ENCODE measurements at places on chromosomes 16 and 17.
A peak's percentile ranks its signal among the peaks of the same experiment; 100 is the strongest.

DNA sequence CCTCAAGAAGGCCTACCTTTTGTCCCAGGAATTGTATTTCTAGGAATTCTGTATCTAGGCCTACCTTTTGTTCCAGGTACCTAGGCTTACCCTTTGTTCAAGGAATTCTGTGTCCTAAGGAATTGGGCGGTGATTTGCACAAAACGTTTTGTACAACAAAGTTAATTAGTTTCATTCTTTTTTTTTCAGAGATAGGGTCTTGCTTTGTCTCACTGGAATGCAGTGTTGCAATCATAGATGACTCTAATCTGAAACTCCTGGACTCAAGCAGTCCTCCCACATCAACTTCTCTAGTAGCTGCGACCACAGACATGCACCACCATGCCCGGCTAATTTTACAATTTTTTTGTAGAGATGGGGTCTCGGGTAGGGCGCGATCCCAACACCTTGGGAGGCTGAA lies 7.0 kb downstream of the CDR2L start:
- DNase-seq = no peak

GRCh38 chr16:89116341-89117226 lies 22.9 kb downstream of the ACSF3 start:
- no peak for DNase-seq

GRCh38 chr16:84498859-84499620 lies 5.4 kb downstream of the MEAK7 start:
- DNase-seq = no peak

GRCh38 chr17:9204637-9205329 lies 183.5 kb downstream of the NTN1 start:
- no peak for DNase-seq

- DNase-seq = no peak
These were observed 43.4 kb downstream of the TAOK1 start for GRCh38 chr17:29433541-29433940.

DNA sequence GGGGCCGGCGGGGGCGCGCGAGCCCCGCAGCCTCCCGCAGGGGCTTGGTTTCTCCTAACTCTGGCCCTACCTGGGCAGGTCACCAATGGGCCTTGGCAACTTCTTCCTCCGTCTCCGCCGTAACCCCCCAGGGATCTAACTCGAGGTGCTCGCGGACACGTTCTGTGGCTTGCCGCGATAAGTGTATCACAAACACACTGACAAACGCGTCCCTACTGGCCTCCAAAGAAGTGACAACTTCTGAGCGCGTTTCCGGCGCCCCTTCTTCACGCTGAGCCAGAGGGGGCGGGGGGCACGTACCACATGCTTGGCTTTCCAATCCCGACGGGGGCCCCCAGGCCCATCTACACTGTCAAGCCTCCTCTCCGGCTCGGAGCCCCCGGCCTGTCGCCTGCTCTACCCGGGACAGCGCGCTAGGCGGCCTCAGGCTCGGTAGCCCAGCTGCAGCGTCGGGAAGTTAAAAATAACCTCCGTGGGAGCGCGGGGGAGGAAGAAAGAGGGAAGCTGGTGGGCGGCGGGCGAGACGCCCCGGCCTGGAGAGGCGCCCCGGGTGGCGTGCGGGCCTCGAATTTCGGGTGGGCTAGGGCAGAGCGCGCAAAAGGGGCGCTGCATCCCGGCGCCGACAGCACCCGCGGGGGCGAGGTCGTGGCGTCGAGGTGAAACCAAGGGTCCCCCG lies 725 bp upstream of the SPHK1 start:
- DNase-seq = peak; percentile 59

DNA sequence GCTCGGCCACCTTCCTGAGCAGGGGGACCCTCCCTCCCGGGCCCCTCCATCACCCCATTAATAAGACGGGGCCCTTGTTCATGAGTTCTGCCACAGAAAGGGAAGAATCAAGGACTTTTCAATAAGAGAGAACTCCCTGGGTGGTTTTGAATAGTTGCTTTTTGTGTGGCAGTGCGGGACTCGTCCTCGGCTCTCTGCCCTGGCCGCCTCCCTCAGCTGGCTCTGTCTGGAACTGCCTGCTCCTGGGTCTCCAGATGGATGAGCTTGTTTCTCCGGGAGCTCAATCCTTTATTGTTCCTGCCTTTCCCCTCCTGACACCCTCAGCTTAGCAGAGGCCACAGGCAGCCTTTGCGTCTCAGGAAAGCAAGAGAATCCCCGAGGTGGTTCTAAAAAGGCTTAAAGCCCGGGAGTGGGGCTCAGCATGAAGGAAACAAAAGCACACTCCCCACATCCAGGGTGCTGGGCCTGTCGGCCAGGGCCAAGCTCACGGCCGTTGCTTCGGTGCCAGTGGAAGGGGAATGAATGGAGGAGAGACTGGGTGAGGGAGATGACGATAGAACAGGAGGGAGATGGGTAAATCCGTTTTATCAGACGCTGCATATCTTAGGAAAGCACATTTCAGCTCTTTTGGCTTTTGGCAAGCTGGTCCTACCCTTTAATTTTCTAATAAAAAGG lies 60.2 kb downstream of the RAI1 start:
- DNase-seq = no peak

GRCh38 chr16:85179344-85180046 lies 67.2 kb upstream of the CIBAR2 start:
- DNase-seq = no peak

DNA sequence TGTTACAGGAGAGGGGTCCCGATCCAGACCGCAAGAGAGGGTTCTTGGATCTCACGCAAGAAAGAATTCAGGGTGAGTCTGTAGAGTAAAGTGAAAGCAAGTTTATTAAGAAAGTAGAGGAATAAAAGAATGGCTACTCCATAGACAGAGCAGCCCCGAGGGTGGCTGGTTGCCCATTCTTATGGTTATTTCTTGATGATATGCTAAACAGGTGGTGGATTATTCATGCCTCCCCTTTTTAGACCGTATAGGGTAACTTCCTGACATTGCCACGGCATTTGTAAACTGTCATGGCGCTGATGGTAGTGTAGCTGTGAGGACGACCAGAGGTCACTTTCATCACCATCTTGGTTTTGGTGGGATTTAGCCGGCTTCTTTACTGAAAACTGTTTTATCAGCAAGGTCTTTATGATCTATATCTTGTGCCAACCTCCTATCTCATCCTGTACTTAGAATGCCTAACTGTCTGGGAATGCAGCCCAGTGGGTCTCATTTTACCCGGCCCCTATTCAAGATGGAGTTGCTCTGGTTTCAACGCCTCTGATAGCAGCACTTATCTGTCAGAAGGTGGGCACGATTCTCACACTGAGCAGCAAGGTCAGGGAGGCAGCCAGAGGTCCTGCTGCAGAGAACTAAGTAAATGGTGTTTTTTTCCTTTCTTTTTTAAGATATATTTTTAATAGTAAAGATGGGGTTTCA lies 26.5 kb upstream of the XYLT2 start:
- no peak for DNase-seq

- DNase-seq = no peak
These were observed 54.4 kb upstream of the YPEL2 start for GRCh38 chr17:59277031-59277430.

DNA sequence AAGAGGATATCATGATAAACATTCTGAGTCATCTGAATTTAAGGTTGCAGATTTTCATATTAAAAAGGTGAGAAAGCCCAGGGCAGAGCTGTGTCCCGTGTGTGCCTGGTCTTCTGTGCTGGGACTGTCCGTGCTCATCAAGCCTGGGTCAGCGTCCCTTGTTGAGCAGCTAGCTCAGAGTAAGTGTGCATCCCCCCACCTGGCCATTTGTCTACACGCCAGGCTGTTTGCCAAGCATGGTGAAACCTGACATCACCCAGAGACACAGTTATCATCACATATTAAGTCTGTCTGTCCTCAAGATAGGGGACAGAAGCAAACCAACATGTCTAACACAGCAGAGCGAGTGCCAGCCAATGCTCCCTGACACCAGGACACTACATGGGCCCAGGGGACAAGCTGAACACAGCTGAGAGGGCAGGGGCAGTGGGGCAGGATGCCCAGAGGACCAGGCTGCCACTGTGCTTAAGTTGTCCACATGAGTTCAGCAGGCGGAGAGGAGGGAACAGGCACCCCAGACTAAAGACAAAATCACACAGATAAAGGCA lies 57.9 kb upstream of the CNEP1R1 start:
- DNase-seq = no peak

DNA sequence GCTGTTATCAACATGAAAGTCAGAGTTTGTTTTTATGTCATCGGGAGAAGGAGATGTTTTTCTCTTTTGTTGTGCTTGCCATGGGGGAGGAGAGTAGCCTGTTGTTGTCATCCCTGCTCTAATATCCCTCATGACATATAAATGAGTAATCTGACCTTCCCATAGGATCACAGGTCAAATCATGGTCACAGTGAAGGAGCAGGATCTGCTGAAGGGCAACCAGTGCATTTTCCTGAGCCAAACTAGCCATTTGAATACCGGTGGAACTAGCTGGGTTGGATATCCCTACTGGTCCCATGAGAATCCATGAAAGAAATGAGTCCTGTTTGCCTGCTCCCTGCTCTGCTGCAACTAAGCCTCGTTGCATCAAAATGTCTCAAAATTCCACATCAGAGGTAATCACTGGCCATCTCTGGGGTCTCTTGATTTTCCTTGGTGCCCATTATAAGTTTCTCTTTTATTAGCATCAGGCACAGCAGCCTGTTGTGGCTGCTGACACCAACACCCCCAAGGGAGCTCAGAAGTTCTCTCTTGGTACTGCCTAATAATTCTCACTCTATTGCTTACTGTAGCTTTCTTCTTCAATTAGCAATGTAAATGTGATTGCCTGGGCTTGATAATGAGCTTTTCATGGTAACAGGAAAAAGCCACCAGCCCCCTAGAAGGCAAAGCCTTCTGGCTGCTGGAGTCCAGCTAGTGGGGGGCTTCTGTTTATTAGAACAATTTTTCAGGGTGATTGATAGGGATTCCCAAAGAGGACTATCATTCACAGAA lies 211.4 kb upstream of the ERCC4 start:
- DNase-seq = no peak

DNA sequence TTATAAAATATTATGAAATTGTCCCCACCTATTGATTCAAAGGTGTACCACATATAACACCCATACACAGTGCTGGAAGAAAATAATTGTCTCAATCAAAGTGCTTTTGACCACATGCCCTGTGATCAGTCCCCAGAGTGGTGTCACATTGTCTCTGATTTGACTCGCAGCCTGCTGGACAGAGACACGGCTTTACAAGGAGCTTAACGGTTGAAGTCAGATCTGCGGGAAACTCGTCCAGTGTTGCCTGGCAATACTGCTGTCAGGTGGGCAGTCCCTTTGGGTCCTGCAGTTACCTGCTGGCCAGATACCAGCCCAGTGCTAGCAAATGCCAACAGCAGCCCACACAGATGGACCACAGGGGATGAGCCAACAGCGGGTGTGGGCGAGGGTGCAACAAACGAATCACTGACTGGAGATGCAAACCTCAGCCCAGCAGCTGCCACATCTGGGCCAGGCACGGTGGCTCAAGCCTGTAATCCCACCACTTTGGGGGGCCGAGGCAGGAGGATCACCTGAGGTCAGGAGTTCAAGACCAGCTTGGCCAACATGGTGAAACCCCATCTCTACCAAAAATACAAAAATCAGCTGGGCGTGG lies 26.2 kb upstream of the SSTR2 start:
- DNase-seq = no peak

GRCh38 chr17:5118219-5118618 lies 2.4 kb downstream of the USP6 start:
- DNase-seq = no peak

DNA sequence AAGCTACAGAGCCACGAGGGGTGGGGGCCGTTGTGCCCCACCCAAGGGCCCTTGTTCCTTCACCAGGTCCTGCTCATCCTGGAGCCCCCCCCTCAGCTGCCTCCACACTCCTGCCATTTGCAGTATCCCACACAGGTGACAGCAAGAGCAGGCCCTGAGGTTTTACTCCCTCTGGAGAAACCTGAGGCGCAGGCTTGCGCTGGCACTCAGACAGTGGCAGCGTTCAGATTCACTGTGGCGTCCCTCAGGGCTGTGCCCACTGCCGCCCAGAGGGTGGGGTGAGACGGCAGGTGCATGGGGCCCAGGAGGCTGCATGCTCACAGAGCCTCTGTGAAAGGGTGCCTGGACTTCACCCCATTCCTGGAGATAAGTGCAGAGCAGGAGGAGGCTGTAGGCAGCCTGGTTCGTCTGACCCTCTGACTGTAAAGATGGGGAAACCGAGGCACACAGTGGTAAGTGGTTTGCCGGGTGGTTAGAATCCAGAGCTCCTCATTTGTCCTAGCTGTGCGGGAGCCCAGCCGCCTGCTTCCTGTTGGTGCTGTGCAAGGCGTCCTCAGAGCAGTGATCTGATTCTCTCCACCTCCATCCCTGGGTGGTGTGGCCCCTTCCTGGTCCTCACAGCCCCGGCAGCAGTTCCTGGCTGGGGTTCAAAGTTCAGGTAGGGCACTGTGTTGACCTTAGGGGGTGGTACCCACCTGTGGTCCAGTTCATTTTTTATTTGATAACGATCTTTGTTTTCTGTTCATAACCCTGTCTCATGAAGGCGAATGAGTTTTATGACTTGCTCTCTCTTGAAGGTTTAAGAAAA lies 1.6 kb downstream of the SPIRE2 start:
- no peak for DNase-seq

DNA sequence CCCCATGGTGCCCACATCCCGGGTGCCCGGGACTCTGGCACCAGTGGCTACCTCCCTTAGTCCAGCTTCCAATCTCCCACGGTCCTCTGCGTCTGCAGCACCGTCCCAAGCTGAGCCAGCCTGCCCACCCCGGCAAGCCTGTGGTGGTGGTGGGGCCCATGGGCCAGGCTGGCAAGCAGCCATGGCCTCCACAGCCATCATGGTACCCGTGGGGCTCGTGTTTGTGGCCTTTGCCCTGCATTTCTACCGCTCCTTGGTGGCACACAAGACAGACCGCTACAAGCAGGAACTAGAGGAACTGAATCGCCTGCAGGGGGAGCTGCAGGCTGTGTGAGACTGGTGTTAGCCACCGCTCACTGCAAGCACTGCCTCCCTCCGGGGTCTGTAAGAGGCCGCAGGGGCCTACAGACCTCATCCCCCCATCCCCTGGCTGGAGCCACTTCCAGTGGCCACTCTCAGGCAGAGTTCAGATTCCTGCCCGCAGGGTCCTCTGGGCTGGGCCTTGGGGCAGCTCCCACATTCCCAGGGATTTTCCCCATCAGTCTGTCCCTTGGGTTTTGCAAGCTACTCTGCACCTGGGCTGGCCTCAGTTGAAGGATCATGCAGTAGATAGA lies 3.9 kb upstream of the SETD1A start:
- peak; percentile 46 for DNase-seq

DNA sequence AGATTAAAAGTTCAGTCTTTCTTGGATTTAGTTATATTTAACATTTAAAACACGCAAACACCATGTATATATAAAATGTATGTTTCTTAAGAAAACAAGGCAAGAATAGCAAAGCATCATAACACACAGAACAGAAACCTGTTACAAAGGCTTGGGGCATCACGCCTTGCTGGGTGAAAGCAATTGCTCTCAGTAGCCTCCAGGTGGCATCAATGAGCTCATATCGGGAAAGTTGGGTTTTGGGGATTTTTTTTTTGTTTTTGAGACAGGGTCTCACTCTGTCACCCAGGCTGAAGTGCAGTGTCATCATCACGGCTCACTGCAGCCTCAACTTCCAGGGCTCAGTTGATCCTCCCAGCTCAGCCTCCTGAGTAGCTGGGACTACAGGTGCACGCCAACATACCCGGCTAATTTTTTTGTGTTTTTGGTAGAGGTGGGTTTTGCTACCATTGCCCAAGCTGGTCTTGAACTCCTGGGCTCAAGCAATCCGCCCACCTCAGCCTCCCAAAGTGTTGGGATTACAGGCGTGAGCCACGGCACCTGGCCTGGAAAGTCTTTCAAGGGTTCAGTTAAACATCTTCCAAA lies 56.9 kb downstream of the CYB5D2 start:
- DNase-seq = peak; percentile 67

GRCh38 chr17:45279898-45280297 lies 18.0 kb upstream of the SPATA32 start:
- DNase-seq = no peak

- no peak for DNase-seq
These were observed 40.8 kb downstream of the AIPL1 start for GRCh38 chr17:6394055-6394606.

All from HTR-8/SVneo (cell line).